ENCODE measurements at places on chromosomes 6 and 20. TPM values are rescaled to one million over a fixed set of nuclear protein-coding genes. Genes with fewer than 3 reads are reported as not detected.

DNA sequence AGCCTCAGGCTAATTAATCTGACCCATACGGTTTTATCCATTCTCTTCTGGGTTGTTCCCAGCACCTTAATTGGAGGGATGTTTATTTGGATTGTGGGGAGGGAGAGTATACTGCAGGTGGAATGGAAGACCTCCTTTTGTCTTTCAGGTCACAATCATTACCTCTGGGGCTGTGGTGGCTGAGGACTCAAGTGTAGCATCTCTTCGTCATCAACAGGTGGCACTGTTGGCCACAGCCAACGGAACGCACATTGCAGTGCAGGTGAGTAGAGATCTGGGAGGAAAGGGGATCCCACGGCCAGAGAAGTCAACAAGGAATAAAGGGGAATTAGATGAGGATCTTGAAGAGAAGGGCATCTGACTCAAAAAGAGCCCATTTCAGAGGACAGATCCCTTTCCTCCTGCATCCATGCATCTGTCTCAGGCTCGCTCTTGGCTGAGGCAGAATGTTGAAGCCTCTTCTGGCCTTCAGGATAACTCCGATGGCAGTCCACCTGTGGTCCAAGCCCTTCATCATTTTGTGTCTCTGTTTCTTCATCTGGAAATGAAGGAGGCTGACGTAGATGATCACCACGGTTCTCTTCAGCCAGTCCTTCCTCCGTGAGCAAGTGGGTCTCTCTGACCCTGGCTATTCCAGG, 3.2 kb upstream of the DEF6 start:
- peak; percentile 44 for DNase-seq

Gene GHRH
- not detected for total RNA-seq

DNA sequence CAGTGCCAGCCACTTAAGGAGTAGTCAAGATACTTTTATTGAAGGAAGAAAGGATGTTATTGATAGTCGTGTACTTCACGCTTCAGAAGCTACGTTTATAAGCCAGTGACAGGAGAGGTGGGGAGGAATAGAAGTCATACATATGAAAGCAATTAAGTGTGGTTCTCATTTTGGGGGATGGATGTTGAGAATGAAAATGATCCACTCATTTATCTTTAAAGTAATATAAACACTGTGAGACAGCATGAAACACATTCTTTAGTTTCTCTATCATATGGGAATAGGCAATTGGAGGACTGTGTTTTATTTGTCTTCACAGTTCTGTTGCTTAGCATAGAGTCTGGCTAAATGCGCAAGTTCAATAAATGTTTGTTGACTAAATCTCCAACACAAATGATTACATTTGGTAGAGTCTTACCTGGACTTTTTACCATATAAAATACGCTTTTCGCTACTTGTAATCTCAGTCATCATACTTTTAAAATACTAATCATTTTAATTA, 35.2 kb downstream of the AK9 start:
- no peak for DNase-seq

DNA sequence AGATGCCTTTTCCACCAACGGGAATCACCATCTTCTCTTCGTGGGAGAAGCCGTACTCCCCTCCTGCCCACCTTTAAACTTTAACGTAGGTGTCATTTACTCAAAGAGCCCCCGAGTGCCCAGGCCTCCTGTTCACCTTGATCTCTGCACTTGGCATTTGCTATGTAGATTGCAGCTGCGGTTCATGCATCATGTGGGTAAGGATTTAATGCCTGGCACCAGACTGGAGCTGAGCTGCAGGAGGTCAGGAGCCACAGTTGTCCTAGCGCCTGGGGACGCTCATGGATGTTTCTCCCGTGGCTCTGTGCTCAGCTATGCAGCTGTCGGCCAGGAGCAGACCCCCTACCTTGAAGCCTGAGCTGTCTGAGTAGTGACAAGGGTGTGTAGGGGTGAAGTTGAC, 133.7 kb downstream of the CDH4 start:
- DNase-seq = no peak
